ENCODE measurements at places on chromosomes 6 and 20.

- DNase-seq = peak; percentile 16
Observed at GRCh38 chr20:1331801-1332453, 3.0 kb upstream of the SDCBP2 start.

GRCh38 chr20:54266844-54267243, 59.0 kb downstream of the PFDN4 start:
- no peak for DNase-seq

- DNase-seq = no peak
Observed at GRCh38 chr20:44618318-44618731, 33.2 kb downstream of the ADA start.

GRCh38 chr6:170132011-170132521, 158.8 kb downstream of the DLL1 start:
- DNase-seq = no peak

GRCh38 chr20:16001286-16001685, 572.0 kb downstream of the KIF16B start:
- no peak for DNase-seq

DNA sequence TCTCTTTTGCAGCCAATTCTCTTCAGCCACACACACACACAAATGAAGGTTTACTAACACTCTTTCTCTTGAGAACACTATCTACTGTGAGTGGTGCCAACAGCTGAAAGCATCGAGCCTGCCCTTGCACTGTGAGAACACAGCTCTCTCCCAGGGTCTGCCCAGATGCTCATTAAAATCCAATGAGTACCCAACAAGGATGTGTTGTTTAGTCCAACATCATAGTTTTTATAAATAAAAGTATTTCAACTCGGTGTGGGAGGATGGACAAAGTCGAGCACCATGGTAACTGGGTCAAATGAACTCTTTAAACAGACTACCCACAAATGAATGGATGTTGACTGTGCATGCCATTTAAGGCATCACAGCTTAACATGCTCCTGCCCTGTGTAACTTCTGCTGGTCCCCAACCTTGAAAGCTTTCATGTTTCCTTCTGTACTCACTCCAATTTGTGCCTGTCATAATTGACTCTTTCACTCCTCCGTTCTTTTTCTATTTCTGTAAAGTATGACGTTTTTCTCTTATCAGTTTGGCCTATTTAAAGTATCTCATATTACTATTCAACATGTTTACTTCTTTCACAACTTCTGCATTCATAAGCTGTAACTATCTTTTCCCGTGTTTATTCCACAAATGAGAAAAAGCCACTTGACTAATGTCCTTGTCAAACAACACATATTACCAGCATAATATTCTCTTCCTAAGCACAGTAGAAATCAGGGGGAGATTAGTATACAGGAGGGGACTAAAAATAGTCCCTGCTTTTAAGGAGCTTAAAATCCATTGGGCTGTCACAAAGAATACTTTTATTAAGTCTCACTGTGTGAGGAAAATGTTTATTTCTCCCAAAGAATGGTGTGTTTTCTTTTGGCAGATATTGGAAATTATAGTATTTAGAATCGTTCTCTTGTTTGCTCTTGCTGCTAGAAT, 215.4 kb downstream of the RFPL4B start:
- no peak for DNase-seq

- no peak for DNase-seq
Observed at GRCh38 chr6:105815661-105816555, 270.2 kb upstream of the PRDM1 start.

- no peak for DNase-seq
Observed at GRCh38 chr6:90497411-90497810, 89.5 kb downstream of the MAP3K7 start.

DNA sequence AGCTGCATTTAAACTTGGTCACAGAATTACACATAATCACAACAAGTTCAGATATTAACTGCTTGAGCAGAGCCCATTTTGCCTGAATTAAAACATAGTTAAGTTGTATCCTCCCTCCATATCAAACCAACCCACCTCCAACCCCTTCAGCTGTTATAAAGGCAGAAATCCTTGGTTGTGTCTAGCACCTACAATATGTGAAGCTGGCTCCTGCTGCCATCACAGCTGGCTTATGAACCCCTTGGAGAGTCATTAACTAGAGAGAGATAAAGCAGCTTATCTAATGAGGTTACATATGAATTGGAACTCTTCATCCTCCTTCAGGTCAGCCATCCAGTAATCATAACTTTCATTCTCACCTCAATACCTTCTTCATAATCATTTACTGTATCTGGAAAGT, 101.8 kb downstream of the EPHA7 start:
- no peak for DNase-seq

DNA sequence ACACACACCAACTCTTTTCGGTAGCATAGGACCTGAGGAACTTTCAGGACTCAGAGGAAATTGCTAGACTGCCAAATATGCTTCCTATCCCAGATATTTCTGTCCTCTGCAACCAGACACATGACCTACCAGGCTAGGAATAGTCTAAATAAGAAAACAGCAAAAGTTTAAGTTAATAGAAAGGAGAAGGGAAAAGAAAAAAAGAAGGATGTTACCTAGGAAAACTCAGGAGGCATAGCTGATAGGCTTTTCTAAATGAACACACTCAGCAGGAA, 74.6 kb downstream of the MAP3K5 start:
- DNase-seq = no peak

- no peak for DNase-seq
Observed at GRCh38 chr6:141153563-141153962, 979.2 kb upstream of the GJE1 start.

DNA sequence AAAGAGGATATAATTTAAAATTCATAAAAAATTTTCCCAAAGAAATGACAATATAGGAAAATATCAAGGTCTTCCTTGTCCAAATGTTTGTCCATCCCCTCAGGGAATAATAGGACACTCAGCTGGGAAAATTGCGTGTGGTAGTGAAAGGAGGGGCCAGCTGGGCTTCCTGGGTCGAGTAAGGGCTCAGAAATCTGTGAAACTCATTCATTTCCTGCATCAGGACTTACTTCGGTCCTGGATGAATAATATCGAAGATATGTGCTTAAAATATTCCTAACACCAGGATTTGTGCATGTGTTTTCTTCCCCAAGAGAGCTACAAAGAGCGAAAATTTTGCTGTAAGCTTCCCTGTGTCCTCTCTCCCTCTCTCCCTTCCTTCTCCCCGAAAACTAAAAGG, 118.2 kb upstream of the GJE1 start:
- DNase-seq = no peak

GRCh38 chr20:56391596-56392131, 351 bp downstream of the AURKA start:
- DNase-seq = peak; percentile 25
